ENCODE measurements at places on chromosomes 13 and 19.

GRCh38 chr13:47628666-47629065 lies 372.4 kb downstream of the SUCLA2 start:
- no peak for DNase-seq

DNA sequence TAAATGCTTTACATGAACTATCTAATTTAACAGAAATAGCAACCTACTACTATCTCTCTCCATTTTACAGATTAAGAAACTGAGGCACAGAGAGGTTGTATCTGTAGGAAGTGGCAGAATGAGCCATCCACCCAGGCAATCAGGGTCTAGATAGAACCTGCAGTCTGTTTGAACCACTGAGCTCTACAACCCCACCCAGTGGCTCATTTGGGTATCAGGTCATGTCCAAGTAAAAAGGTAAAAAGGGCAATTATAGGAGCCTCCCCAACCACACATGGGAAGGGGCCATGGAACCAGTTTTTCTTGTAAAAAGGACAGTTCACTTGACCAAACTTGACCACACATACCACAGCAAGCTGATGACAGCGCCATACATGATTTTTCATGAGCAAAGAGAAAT lies 92.9 kb upstream of the SGCG start:
- DNase-seq, result no peak

GRCh38 chr19:51702103-51702824 lies 9.1 kb downstream of the SPACA6 start:
- DNase-seq, result peak; percentile 55

- DNase-seq, result no peak
These were observed 101.7 kb upstream of the SERP2 start for GRCh38 chr13:44271915-44272341.

- no peak for DNase-seq
These were observed 17.2 kb downstream of the LDLR start for GRCh38 chr19:11106477-11106876.

DNA sequence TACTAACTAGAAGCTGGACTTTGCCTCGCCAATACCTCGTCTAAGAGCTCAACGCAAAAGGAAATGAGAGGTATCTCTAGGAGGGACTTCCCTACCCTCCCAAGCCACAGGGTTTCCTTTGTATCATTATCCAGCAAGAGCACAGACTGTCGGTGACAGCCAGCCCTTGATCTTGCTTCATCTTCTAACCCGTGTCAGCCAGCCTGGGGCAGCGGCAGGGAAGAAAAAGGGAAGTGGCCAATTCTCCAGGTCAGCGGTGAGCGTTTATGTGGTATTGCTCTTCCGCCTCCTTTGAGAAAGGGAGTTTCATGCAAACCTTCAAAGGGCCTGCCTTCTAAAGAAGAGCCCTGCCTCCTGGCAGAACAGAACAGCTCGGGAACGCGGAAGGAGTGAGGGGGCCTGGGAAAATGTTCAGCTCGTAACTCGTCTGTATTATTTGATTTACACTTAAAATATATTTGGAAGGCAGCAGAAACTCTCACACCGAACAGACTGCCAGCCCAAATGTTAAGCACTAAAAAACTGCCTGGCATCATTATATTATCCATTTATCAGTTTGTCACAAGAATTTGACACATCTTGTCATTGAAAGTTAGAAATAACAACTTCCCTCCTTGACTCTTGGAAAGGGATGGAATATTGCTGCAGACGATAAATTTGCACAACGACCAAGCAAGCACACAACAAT lies 41.8 kb downstream of the EFNB2 start:
- DNase-seq, result no peak

DNA sequence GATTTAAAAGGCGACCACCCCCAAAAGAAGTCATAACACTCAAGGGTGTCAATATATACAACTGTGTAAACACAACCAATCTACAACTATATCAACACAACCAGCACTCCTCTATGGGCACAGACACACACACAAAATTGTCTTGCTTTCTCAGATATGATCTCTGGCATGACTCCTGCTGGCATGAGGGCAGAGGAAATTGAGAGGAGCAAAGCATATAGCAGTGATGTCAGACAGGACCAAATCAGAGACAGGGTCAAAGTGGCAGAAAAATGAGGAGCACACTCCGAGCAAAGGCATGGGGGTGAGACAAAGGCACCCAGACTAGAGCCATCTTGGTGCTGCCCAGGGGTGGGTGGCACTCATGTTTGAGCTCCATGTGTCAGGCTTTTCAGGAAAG lies 9.6 kb downstream of the IRGQ start:
- DNase-seq, result no peak

- DNase-seq, result no peak
These were observed 21.2 kb upstream of the DOCK9 start for GRCh38 chr13:98998831-98999638.

DNA sequence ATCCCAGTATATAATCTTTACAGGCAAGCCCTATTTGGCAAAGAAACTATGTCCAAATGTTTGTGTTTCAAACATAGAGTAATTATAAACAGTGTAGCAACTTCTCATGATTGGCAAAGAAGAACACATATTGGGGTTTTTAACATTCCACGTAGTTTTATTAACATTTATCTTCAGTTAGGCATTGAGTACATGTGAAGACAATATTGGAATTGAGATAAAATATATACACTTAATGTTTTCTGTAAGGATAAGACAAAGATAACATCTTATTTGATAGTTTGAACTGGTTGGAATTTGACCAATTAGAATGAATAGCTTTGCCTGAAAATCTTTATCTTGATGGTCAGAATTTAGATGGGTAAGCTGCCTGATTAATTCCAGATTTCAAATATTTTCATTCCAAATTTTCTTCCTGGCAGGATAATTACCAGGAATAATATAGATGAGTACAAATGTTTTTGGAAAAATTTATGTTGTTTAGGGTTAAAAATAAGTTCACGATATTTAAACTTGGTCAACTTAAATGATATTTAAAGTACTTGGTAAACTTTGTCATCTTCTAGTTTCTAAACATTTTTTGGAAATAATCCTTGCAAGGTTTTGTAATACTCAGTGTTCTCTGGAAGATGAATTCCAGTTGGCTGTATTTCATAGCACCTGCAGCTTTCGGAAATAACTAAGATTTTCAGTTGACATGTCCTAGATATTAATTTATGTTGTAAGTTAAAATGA lies 536.5 kb upstream of the SPRY2 start:
- no peak for DNase-seq

DNA sequence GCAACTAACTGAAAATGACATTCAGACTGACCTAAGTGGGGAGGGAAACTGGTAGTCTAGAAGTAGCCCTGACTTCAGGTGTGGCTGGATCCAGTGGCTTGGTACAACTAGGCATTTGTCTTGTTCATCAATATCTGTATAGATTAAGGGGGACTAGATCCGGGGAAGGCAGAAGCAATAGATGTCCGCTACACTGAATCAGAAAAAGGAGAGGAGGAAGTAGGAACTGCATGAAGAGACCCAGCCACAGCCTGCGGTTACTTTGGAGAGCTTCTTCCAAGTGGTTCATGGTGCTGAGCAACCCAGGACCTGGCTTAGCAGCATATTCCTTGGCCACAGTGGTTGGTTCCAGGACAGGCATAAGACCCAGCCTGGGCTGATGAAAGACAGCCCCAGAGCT lies 9.9 kb upstream of the PRODH2 start:
- DNase-seq, result peak; percentile 11

DNA sequence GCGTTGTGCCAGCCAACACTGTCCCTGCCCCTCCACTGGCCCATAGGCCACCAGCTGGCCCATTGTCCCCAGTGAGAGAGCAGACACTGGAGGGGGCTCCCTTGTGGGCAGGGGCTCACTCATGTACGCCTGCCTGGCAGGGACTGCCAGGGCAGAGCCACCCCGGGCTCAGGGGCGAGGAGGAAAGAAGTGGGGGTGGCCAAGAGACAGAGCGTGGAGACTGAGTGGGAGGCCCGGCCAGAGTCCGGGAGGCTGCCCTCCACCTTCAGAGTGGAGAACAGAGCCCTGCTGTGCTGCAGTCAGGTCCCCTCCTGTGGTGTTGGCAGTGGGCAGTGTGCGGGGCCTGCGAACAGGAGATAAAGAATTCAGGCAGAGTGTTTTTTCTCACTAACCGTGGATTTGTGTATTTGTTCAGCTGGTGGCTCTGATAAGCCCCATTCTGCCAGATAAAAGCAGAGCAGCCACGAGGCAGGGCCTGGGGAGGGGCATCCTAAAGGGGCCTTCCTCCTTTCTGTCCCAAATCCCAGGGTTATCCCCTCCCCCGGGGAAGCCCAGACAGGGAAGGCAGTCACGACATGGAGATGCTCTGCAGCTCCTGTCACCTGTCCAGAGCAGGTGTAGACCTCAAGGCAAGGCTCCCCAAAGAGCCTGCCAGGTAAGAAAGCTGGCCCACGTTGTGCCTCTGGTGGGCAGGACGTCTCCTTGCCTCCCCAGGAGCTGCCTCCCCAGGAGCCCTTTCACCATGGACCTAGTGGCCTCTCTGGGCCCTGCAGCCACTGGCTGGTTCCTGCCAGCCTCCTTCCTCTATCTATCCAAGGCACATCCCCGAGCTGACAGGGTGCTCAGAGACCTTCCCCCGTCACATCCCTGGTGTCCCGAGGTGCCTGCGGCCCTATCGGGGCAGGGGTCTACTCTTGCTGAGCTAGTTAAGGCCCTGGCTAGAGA lies 33.0 kb downstream of the LYL1 start:
- no peak for DNase-seq

- no peak for DNase-seq
These were observed 468 bp upstream of the SERTM1 start for GRCh38 chr13:36673352-36673751.

GRCh38 chr13:43744261-43745031 lies 42.3 kb downstream of the ENOX1 start:
- no peak for DNase-seq

DNA sequence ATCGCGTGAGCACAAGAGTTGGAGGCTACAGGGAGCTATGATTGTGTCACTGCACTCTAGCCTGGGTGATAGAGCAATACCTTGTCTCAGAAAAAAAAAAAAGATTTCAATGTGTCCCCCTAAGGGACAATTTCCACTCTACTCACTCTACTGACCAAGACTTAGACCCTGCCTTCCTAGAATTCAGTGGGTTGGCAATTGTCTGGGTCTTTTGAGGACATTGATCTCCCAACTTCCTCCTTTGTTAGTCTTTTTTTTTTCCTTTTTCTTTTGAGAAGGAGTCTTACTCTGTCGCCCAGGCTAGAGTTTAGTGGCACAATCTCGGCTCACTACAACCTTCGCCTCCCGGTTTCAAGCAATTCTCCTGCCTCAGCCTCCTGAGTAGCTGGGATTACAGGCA lies 2.2 kb downstream of the SPTBN4 start:
- no peak for DNase-seq

DNA sequence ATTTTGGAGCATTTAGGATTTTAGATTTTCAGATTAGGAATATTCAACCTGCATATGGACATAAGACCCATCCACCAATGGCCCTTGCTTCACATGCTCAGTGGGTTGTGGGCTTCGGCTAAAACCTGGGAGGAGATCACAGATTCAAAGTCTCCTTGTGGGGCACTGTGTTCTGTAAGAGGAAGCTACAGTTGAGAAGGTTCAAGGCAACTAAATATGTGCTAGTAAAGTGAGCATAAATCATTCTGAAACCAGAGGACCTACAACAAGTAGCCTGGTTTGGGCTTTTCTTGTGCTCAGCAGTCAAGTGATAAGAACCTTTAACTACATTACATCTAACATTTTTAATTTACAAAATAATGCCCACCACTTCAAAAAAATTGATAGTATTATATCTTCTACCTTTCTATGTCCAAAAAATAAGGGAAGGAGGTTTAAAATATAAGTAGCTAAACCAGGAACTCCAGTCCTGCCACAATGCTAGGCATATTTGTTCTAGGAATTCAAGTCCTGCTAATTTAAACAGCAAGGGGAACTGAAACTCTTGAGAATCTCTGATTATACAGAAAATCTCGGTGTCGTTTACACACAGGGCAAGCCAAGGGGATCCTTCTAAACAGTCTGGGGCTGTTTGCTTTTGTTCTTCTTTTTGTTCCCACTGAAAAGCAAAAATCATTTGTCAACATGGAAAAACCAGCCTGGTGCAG lies 36.6 kb downstream of the FOXO1 start:
- no peak for DNase-seq

- no peak for DNase-seq
These were observed 8.9 kb downstream of the RTBDN start for GRCh38 chr19:12825254-12826131.

DNA sequence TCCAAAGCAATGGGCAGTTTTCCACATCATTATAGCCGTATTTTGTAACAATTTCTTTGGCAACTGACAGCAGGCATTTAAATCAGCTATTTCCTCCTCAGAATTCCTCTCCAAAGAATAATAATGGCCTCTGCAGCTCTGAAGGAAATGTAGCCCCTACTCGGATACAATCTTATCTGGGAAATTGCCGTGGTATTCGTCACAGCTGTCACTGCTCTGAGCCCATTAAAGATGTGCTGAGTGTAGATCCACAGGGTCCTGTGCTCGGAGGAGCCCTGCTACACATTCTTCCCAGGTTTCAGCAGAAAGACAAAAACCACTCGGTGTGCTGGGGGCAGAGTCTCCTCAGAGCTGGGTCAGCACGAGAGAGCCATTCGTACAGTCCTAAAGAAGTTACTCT lies 33.1 kb downstream of the MZT1 start:
- no peak for DNase-seq

GRCh38 chr13:34129436-34129835 lies 311.5 kb downstream of the RFC3 start:
- no peak for DNase-seq

- no peak for DNase-seq
These were observed 9.7 kb downstream of the KPNA3 start for GRCh38 chr13:49782784-49783183.

DNA sequence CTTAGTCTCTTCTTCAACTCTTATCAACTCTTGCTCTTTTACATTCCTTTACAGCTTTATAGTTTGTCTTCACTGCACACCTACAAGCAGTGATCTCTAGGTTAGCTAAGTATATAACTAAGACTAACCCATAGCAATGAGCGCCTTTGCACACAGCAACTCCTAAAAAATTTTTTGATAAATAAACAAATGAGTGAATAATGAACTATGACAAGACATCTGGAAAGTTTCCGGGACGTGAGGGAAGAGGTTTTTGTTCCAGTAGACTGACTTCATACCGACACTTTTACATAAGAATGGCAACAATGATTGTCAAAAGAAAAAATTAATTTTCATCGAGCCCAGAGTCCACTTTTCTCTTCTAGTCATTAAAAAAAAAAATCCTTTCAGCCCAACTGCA lies 98.3 kb downstream of the ELF1 start:
- no peak for DNase-seq
